Occipital lobe (tissue), 3 donors: ENCODE measurements at places on chromosomes 12 and 14.

GRCh38 chr12:101571105-101571504 is 23.7 kb upstream of the MYBPC1 start:
- DNase-seq: no peak

DNA sequence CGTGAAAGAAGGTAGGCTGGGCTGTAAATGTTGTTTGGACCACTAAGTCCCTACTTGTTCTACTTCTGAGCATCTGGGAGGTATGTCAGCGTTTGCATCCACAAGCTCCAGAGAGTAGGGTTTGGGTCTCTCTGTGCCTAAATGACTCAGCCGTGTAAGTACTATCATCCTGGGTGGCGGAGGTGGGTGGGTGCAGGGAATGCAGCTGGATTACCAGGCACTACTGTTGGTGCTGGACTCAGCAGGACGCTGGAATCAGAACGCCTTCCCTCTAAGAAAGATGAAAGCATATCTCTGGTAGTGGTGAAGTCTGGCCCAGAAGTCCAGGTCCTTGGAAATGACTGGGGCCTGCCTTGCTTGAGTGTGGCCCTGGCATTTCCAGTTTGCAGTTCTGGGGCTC is 289.7 kb downstream of the PCNX1 start:
- DNase-seq: no peak

DNA sequence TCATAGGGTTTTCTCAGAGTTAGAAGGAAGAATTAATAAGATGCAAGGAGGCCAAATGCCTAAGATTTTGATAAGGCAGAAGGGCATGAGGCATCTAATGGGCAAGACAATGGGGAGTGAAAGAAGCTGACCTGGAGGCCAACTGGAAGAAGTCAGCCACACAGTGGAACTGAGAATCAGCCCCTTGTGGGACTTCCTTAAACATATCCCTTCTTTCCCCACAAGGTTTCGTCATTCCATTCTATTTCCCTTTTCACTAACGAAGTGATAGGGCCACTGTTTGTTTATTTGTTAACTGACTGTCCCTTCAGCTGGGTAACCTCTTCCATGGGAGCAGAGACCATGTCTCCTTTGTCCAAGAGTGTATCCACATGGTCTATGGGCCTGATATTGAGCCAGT is 86.2 kb downstream of the HELB start:
- no peak for DNase-seq

DNA sequence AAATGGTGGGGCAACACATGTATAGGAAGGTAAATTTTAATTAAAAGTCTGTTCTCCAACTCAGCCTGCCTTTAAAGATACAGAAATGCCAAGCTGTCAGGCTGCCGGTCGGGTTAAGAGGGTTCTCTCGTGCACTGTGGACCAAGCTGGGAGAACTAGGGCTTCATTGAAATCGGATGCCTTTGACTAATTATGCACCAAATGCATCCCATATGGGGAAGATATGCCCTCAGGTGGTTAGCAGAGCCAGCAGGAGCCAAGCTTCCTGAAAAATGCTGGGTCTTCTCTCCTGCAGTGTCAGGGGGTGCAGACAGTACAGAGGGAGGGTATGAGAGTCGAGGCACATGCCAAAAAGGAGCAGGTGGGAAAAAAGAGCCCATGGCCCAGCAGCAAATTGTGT is 236.1 kb downstream of the CACNA1C start:
- no peak for DNase-seq

DNA sequence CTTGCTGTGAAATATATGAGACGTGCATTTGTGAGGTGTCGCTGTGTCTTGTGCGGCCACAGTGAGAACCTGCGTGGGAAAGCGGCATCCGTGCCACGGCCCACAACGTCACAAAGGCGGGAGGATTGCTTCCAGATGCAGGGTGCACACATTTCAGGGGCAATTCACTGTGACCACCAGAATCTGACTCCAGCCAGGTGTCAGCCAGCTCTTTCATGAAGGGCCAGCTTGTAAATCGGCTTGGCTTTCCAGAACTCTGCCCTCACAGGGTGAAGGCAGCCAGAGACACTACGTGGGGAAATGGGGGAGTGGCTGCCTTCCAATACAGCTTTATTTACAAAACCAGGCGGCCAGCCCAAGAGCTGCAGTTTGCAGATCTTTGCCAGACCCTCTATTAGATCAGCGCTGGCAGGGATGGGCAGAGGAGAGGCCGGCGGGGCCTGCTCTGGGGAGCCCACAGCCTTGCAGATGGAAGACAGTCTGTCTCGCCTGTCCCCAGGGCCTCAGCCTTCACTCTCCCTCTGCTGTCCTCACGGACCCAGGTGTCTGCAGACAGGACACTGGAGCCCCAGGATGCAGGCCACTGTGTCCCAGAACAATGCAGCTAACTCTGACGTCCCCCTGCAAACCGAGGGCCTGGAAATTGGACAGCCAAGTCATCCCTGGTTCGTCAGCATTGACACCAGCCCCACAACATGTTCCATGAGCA is 53.5 kb downstream of the ADGRD1 start:
- no peak for DNase-seq

DNA sequence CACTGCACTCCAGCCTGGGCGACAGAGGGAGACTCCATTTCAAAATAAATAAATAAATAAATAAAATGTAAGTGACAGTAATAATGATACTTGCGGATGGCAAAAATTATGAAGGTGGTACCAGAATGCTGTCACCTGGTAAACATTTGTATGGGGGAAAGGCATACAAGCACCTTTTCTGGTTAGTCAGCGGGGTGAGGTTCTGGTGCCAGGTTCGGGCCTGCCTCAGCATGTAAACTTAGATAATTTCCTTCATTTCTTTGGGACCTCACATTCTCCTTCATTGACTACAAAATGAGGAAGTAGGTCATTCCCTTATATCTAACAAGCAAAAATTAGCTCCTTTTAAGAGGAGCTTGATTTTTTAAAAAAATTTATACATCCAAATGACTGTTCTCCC is 10.8 kb downstream of the VTI1B start:
- DNase-seq: no peak

GRCh38 chr14:34170882-34171281 is 220.0 kb upstream of the EGLN3 start:
- DNase-seq: no peak

DNA sequence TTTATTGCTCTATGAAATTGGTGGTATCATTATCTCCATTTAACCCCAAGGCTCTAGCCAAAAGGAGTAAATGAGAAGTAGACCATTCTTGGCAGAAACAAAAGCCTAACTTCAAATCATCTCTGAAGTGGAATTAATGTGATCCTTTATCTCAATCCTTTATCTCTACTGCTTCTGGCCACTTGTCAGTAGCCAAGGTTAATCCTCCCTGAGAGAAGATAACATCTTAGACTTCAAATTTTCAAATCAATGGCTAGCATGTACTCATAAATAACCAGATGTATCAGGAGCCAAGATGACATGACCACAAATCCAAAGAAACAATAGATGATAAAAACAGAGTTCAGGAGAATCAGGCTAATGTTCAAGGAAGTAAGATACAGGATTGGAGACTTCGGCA is 123.1 kb upstream of the RASSF8 start:
- no peak for DNase-seq

DNA sequence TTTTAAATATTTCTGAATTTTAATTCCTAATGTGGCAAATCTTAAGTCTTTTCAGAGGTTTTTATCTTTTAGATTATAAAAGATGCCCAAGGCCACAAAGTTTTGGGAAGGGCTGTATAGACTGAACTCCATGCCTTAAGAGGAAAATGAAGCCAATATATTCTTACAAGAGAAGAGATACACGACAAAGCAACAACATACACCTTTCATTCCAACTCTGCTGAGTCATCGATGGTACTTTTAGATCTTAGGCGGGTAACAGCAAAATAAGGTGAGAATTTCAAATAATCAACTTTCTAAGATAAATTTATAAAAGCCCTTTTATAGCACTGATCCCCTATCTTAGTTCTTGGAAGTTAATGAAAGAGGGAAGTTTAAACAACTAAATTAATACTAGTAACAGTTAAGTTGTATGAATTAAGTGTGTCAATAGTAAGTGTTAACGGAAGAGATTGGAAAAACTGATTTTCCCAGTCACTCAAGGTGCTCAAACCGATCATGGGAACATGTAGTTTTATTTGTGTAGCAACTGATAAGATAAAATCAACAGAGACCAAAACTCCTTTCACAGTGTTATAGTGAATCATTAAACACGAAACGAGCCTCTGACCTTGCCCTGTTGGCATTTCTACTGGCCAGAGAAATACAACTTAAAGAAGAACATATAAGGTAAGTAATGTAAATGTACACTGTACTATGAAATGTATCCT is 18.8 kb upstream of the PIK3C2G start:
- DNase-seq: no peak

GRCh38 chr12:108234158-108234557 is 105.0 kb downstream of the CMKLR1 start:
- DNase-seq: no peak

DNA sequence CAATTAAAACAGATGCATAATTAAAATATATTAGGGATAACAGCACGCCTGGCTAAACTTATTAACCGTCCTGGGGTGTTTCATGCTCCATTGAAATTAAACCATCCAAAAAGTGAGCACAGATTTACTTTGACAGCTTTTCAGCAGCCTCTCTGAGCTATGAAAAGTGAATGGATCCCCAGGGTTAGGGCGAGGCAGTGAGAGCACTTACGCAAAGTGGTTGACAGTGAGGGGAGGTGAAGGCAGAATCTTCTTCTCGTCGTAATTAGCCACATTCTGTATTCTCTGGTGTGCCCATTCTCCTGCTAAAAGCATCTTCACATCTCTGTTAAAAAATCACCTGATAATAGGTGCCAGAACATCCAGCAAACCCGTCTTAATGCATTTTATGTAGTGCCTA is 1.9 kb downstream of the TMTC2 start:
- no peak for DNase-seq

GRCh38 chr12:41123871-41124270 is 64.2 kb upstream of the PDZRN4 start:
- no peak for DNase-seq

- DNase-seq: no peak
These were observed 31.9 kb downstream of the RESF1 start for GRCh38 chr12:31991146-31991545.

GRCh38 chr14:30345511-30345910 is 213.4 kb upstream of the G2E3 start:
- DNase-seq: no peak
